AG10803 (cell line): ENCODE measurements at places on chromosomes 11 and 22.
A peak's percentile ranks its signal among the peaks of the same experiment; 100 is the strongest.

- no peak for DNase-seq
Measured at GRCh38 chr22:44386386-44387035, 73.8 kb upstream of the SHISAL1 start.

DNA sequence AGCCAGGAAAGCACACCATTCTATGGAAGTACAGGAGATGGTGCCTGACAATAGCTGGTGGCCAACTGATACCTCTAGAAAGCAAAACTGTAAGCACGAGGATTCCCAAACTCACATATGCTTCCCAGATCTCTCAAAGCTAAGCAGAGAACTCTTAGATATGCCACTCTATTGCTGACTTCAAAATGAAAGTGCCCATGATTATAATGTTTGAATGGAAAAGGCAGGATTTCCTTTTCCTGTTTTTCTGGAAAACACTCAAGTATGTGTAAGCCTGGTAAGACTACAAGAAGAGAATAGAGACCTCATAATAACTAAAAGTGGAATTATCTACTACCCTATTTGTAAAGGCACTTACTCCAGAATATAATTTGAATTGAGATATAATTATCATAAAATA lies 2.6 kb upstream of the CARD18 start:
- DNase-seq = no peak

DNA sequence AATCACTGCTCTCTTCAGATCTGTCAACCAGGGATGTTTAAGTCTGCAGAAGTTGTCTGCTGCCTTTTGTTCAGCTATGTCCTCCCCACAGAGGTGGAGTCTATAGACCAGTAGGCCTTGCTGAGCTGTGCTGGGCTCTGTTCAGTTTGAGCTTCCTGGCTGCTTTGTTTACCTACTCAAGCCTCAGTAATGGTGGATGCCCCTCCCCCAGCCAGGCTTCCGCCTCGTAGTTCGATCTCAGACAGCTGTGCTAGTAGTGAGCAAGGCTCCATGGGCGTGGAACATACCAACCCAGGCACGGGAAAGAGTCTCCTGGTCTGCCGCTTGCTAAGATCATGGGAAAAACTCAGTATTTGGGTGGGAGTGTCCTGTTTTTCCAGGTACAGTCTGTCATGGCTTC lies 27.6 kb upstream of the CASP12 start:
- no peak for DNase-seq

GRCh38 chr11:108592591-108593213 lies 866 bp downstream of the EXPH5 start:
- DNase-seq = no peak

DNA sequence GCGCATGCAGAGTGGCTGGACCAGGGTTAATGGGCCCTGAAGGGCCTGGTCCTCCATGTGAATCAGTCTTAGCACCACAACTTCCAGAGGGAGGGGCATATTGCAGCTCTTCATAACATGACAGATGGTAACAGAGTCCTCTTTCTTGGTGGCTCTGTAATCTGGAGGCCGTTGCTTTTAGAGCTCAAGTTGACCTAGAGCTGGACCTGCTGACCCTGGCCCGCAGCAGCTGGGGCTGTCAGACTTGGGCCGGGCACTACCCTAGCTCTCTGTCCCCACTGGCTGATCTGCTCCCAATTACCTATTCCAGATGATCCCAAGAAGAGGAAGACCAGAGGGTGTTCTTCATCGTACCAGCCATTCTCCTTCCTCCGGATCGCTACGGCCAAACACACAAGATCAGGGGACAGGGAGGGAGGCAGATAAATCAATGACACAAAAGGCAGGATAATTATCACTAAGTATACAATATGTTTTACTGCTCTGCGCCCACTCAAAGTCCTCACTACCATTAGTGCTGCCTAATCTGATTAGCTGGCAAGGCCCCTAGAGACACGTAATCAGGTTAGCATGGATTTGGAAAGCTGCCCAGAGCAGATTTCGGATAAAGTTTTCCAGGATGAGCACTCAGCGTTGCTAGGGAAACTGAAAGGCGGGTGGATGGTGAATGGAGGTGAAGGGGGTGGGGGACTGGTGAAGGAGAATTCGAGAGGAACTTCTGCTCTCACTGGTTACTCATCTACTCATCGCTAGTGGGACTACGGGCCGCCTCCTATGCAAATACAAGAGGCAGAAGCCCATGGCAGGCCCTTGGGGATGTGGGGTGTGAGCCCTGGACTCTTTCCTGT lies 64.5 kb upstream of the PHOX2A start:
- DNase-seq = peak; percentile 69

DNA sequence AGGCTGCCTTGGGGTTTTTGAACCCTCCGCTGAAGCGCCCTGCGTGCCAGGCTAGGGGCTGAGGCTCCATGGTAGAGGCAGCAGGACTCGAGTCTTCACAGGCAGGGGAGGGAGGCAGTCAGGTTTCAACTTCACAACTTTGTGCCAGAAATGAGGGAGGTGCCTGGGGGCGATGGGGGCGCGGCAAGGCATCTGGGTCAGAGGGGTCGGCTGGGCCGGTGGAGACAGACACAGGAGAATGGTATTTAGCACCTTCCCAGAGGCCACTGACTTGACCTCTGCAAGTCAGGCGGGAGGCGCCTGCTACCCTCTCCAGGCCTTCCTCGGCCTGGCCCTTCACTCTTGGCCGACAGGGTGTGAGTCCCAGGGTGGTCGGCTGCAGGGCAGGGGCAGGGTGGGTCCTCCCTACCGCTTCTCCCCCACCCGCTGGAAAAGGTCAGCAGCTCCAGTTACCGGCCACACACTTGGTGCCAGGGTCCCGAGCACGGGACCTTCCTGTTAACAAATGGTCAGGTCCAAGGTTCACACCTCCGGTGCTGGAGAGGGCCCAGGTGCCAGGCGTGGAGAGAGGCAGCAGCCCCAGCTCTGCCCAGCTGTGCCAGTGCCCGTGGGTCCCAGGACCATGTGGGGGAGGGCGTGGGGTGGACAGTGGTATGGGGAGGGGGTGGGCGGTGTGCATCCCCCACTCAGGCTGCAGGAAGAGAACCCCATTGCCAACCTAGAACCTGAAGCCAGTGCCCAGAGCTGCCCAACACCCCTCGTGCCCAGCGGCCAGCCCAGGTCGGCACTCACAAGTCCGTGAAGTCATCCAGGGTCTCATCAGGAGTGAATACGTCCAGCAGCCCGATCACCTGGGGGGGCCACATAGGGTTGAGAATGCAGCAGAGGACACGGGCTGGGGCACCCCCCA lies 3.8 kb downstream of the MAPK12 start:
- no peak for DNase-seq

GRCh38 chr22:42188808-42189447 lies 58.3 kb upstream of the CYP2D6 start:
- DNase-seq = no peak

DNA sequence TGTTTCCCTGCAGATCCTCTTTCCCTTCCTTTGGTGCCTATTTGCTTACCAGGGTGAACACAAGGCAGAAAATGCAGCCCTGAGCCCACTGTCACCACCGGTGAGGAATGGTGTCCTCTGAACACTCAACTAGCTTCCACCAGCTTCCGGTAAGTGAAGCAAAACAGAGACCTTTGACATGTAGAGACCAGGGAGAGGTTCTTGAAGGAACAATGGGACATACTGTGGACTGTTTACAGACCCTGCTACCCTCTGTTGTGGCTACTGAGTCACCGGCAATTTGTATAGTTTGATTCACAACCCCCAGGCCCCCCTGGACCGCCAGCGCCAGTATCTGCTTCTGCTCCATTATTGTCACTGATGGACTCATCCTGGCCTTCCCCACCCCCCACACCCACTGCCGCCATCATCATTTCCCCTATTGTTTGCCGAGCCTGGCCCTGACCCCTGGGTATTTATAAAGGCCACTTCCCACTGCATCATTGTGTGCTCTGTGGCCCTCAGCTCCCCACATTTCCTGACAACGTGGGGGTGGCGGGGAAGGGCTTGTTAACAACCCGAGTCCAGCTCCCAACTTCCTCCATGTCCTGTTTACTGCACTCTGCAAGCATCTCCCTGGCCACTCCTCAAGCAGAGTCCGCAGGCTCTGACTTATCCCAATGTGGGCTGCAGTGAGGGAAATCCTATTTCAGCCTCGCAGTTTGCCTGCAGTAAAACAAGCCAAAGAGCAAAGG lies 252.9 kb downstream of the ETS1 start:
- DNase-seq = no peak

DNA sequence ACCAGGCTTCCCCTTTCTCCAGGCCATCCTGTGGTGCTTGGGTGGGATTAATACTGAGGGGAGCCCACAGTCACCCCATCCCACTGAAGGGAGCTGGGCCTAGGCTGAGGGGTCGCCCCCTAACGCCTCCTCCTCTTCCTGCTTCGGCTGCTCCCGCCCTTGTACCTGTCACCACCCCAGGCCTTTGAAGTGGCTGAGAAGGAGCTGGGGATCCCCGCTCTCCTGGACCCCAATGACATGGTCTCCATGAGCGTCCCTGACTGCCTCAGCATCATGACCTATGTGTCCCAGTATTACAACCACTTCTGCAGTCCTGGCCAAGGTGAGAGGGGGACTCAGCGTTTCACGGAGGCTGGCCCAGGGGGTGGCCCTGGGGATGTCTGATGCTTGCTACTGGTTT lies 6.1 kb downstream of the MICALL1 start:
- DNase-seq = no peak

DNA sequence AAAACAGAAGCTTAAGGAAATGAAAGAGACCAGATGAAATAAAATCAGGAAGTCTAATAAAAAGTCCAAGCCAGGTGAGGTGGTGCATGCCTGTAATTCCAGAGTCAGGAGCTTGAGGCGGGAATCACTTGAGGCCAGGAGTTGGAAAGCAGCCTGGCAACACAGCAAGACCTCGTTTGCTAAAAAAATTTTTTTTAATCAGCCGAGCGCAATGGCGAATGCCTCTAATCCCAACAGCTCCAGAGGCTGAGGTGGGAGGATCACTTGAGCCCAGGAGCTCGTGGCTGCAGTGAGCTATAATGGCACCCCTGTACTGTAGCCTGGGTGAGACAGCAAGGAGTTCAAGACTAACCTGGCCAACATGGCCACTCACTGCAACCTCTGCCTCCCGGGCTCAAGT lies 8.0 kb downstream of the RAB6A start:
- no peak for DNase-seq

DNA sequence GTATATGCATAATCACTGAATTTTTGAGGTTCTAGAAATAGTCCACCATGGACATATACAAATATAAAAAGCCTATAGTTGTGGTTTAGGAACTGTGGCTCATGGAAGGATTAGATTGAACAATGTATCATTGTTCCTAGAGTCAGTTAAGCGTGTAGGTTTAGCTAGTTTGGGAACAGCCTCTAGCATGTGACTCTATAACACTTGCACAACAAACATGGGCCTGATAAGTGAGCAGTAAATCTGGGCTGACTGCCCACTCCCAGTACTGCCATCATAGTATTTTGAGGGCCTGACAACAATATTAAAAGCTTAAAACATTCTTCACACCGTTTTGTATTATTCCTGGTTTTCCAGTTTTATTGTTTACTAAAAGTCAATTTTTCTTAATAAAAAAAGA lies 47.0 kb downstream of the YAP1 start:
- DNase-seq = peak; percentile 54

DNA sequence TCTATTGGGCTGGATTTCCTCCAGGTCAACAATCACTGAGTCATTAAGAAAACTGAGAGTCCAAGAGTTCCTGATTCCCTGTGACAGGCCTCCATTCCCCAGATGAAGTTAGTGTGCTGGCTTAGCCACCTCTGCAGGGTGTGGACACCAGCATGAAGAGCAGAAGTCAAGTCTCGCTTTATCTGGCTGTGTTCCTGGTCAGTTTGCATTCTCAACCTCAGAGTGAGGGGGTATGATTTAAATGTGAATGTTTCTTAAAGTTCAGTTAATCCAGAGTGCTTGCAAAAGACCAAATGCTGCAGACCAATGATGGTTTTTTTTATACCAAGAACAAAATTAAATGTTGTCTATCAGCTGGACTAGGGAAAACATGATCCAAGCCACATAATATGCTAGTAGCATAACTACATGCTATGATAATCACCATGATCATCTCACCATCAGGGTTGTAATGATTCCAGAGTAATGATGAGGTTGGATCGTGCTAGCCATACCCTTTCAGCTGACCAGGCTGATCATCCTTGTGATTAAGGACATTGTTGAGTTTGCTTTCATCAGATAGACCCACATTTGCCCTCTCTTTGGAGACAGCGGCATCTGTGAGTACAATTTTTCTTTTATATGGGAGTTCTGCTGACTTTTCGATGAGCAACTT lies 145.8 kb upstream of the ARHGAP20 start:
- peak; percentile 48 for DNase-seq

DNA sequence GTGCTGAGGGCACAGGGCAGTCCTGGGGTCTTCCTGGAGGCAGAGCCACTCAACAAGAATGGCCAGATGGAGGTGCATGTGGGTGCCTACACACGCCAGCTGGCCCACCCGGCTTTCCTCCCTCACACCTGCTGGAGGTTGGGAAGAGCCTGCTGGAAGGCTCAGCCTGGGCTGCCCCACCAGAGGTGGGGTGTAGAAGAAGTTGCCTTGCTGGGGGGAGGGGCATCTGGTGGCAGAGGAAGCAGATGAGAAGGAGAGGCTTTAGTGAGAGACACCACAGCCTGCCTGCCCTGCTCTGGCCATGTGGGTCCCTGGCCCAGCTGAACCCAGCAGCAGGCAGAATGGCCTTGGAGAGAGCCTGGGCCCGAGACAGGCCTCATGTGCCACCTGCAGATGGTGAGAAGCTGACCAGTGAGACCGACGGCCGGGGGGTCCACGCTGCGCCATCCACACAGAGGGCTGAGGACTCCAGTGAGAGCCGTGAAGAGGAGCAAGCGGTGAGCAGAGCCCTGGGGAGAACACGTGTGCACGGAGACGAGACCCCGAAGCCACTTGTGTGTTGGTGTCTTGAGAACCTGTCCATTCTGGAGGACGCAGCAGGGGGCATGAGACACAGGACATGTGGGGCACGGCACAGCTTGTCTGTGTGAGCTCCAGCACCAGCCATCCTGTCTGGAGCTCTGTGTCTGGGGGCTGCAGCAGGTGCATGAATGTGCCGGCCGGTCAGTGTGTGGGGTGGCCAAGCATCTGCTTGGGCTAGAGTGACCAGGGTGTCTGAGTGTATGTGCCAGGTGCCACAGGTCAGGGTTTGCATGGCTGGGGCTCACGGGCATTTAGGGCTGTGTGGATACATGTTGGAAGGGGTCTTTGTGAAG lies 2.7 kb downstream of the B4GALNT4 start:
- no peak for DNase-seq

DNA sequence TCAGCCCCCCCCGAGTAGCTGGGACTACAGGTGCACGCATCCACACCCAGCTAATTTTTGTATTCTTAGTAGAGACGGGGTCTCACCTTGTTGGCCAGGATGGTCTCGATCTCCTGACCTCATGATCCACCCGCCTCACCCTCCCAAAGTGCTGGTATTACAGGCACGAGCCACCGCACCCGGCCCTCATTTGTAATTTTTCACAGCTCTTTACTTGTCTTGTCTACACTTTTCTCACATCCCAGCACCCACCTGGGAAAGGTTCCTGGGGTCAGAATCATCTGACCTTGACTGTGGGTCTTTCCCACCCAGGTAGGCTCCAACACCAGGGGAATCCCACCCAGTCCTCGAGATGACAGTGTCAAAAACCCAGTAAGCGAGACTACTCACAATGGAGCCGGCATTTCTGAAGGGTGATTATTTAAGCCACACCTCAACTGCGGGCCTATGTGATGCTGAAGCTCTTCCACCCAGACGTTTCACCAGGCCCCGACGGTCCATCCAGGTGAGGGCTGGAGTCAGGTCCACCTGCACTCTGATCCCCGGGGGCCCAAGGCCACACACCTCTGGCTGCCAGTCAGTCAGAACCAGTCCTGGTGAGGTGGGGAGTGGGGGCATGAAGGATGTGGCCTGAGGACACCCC lies 23.4 kb downstream of the CELSR1 start:
- no peak for DNase-seq
